ENCODE measurements at places on chromosomes 4 and X. TPM values are rescaled to one million over a fixed set of nuclear protein-coding genes. Genes with fewer than 3 reads are reported as not detected.

GRCh38 chrX:7318661-7319060 is 170.7 kb upstream of the PUDP start:
- no peak for DNase-seq

The GAGE12J gene
- not detected for total RNA-seq

GRCh38 chr4:104447294-104447693 is 47.4 kb downstream of the CXXC4 start:
- DNase-seq = no peak

DNA sequence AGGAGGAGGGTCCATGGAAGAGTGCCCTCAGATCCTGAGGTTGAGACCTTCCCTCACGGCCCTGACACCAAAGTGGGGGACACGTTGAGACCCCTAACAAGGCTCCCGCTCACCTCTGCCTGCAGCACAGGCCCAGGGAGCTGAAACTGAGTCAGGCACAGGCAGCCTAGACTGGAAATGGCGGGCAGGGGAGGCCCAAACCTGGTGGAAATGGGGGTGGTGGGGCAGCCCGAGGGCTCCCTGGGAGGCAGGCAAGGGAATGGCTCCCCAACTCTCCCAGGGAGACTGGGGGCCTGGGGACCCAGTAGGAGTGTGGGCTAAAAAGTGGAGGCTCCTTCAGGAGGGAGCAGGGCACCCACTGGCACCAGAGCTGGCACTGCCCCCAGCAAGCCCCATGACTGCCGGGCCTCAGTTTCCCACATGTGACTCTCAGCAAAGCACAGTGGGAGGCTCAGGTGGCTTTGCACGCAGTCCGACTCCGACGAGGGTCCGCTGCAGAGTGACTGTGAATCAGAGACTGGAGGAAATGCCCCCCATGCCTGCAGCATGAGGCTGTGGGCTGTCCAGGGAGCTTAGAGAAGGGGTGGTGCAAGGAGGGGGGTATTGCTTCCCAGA is 5.9 kb downstream of the NKX1-1 start:
- no peak for DNase-seq

The TMSB15A gene
- 44.2 TPM for total RNA-seq

DNA sequence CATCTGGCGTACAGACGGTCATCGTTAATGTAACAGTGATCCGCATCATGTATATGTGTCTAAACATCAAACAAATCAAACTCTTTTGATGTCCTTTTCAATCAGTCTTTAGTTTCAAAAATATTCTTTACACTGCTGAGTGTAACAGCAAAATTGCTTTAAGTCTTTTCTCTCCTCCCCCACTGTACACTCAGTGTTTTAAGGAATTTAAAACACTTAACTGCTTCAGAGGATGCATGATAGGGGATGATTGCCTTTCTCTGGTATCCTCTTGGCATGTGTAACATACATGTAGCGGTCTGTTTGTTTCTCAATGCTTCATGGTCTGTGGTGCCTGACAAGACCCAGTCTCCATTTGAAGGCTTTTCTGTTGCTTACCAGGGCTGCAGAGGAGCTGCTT is 41.6 kb downstream of the LIMCH1 start:
- DNase-seq = no peak

GRCh38 chrX:31233941-31234496 is 162.2 kb upstream of the FTHL17 start:
- no peak for DNase-seq

DNA sequence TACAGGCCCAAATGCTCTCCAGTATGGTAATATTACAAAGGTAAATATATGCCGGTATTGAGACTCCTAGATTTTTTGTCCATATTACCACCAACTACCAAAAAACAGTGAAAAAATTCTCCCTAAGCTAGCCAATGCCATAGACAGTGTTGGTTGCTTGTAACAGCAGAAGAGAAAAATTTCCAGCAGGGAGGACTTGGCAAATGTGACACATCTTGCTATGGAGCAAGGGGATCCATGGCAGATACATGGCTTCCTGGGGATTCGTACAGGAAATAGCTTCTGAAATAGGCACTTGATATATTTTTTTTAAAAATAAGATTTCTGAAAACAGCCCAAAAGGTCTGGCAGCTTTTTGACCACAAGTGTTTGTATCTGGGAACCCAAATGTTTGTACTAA is 14.6 kb downstream of the SLITRK4 start:
- DNase-seq = no peak

GRCh38 chrX:133574716-133575115 is 159.4 kb upstream of the GPC4 start:
- DNase-seq = no peak

Data from SJSA1 (cell line).